ENCODE measurements at places on chromosomes 3 and 15.

- DNase-seq, result no peak
Measured at GRCh38 chr15:74010929-74011540, 16.5 kb downstream of the PML start.

GRCh38 chr3:46737329-46737731 is 19.7 kb upstream of the PRSS50 start:
- DNase-seq, result no peak

- peak; percentile 12 for DNase-seq
Measured at GRCh38 chr3:23183731-23184130, 19.4 kb upstream of the UBE2E2 start.

- no peak for DNase-seq
Measured at GRCh38 chr3:112925969-112926368, 48.9 kb downstream of the CD200R1 start.

DNA sequence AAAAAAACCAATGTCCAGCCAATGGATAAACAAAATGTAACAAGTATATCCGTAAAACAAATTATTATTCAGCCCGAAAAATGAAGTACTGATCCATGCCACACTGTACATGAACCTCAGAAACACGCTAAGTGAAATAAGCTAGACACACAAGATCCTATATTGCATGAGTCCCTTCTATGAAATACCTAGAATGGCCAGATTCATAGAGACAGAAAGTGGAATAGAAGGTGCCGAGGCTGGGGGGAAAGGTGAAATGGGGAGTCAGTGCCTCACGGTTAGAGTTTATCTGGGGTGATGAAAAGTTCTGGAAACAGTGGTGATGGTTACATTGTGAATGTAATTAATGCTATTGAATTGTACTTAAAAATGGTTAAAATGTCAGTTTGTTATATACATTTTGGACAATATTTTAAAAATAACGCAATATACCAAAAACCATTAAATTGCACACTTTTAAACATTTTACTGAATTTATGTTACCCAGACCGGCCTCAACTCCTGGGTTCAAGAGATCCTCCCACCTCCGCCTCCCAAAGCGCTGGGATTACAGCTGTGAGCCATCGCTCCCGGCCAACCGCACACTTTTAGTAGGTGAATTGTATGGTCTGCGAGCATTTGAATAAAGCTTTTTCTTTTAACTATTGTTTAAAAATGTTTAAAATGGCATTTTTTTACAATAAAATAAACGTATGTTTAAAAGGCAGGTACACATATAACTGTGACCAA is 2.1 kb downstream of the RNF168 start:
- no peak for DNase-seq

- no peak for DNase-seq
Measured at GRCh38 chr3:117903226-117903625, 1131.4 kb downstream of the IGSF11 start.

DNA sequence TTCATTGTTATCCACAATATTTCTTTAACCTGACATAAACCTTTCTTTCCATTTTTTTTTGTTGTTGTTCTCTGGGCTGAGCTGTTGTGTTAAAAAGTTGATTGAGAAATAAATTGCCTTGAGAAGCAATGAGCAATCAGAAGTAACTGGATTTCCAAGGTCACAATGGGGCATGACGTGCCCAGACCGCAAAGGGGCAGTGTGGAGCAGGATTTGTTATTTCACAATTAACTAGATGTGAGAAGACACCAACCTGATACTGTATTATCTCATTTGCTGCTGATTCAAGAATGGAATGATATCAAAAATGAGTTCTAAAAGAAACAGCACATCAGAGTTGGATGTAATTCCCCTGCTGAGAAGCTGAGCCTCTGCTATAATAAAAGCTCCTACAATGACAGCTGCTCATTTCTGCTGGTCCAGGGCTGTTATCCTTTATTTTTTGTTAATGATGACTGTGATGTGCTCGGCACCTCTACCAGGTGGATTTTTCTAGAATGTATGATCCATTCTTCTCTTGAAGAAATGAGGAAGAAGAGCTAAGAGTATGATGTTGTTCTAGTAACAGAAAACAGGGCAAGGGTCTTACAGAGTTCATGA is 28.1 kb downstream of the CPNE4 start:
- peak; percentile 8 for DNase-seq

DNA sequence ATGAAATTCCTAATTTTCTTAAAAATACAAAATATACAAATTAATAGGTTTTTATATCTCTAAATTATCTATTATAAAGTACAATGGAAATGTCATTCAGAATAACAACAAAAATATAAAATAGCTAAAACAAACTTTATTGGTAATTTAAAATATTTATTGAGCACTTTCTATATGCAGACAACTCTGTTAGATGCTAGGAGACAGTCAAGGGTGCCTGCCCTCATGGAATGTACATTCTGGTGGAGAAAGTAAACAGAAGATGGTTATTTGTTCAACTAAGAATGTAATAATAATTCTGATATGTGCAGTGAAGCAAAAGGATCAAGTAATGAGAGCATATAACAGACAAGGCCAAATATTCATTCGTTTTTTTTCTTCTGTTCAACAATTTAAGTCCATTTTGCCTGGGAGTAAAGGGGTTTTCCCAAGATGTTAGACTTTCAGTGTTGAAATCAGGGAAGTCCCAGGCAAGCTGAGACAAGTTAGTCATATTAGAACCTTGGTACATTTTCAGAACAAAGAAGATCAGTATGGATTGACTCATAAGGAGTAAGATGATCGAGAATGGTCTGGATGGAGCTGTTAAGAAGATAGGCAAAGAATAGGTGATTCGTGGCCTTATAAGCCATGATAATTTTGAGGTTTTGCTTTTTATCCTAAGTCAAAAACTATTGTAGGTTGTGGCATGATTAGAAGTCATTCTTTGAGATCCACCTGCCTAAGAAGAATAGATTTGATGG is 150.2 kb upstream of the MLF1 start:
- DNase-seq, result no peak

DNA sequence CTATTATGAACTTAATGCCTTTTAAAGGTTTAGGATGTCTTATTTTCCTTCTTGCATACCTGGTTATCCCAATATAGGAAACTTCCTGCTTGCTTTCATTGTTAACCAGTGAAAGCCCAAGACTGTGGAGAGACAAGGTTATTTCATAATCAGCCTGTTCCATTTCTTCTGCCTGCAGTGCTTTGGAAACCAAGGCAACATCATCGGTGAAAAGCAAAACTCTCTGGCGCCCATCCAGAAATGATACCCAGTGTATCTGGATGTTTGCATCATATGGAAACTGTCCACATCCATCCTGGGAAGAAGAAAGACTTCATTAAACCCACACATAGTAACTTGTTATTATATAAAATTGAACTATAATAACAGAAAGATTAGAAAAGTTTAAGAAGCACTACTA is 170.1 kb downstream of the VPS13C start:
- no peak for DNase-seq

DNA sequence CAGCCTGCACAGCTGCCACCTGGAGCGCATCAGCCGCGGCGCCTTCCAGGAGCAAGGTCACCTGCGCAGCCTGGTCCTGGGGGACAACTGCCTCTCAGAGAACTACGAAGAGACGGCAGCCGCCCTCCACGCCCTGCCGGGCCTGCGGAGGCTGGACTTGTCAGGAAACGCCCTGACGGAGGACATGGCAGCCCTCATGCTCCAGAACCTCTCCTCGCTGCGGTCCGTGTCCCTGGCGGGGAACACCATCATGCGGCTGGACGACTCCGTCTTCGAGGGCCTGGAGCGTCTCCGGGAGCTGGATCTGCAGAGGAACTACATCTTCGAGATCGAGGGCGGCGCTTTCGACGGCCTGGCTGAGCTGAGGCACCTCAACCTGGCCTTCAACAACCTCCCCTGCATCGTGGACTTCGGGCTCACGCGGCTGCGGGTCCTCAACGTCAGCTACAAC is 20.4 kb downstream of the NRROS start:
- DNase-seq, result no peak

DNA sequence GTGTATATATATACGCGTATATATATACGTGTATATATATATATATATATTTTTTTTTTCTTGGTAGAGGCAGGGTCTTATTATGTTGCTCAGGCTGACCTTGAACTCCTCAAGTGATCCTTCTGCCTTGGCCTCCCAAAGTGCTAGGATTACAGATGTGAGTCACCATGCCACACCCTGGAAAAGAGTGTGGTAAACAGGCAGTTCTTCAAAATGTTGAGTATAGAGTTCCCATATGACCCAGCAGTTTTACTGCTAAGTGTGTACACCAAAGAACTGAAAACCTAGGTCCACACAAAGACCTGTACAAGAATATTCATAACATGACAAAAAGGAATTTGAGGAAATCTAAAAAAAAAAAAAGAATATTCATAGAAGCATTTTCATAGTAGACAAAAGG is 71.8 kb upstream of the GCNT3 start:
- DNase-seq, result no peak

GRCh38 chr3:66490214-66490613 is 10.6 kb downstream of the LRIG1 start:
- DNase-seq, result no peak

GRCh38 chr3:125033135-125033534 is 22.7 kb downstream of the HEG1 start:
- DNase-seq, result no peak

DNA sequence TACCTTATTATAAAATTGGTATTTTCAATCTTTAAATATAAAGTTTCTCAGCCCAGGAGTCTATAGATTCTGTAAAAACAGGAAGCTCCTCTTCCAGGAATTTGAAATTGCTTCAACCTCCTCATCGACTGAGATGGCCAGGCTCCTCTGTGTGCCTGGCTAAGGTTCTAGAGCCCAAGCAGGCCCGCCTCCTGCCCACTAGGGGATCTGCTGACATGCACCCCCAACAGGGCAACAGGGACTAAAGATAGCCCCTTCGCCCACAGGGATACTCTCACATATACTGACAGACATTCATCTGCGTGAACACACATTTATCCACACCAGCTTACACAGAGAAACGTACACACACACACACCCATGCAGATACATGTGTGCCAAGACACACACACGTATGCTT is 183.1 kb upstream of the TLE3 start:
- no peak for DNase-seq

GRCh38 chr3:119676771-119677640 is at the start of gene COX17:
Gene COX17 (minus strand): TSS chr3:119677406. CDS start chr3:119677310, 96 bp downstream.
- DNase-seq, result peak; percentile 98

DNA sequence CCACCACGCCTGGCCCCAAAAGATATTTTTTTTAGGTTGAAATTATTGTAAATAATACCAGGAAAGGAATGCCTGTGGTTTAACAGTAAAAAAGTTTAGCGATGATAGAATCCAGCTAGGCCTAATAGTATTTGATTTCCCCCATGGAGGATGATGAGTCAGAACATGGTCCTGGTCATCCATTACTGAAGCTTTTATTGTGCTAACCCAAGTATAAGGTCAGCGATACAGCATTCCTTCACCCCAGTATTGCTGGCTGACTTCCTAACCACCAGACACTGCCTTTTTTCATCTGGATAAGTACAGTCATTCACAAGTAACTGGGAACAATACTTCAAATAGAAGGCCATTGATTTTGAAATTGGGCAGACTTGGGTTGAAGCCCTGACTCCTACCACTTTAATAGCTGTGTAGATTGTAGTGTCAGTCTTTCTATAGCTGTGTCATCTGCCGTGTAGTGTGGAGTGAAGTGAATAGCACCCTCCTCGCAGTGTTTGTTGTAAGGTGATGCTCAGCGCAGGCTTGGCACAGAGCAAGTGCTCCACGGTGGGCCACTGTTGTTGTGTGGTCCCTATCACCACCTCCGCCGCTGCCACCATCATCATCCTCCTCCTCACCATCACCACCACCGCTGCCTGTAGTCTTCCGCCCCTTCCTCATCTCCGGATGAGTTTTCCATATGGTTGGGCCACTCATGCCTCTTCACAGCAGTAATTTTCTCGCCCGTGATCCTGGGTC is 436.0 kb upstream of the TPM1 start:
- DNase-seq, result no peak

- no peak for DNase-seq
Measured at GRCh38 chr3:27574438-27574795, 90.2 kb upstream of the SLC4A7 start.

- DNase-seq, result peak; percentile 36
Measured at GRCh38 chr15:67998599-67999133, 55.4 kb upstream of the PIAS1 start.

GRCh38 chr15:99631255-99631654 is 65.5 kb downstream of the MEF2A start:
- no peak for DNase-seq
